ENCODE measurements at places on chromosomes 4 and X. TPM values are rescaled to one million over a fixed set of nuclear protein-coding genes. Genes with fewer than 3 reads are reported as not detected.
A peak's percentile ranks its signal among the peaks of the same experiment; 100 is the strongest.

Gene ADH1B
- 24.2 TPM for total RNA-seq

GRCh38 chr4:176475067-176475466 is 155.3 kb downstream of the SPCS3 start:
- no peaks in the 10 kb centered on the region for H3K4me1 ChIP-seq
- H3K4me3 ChIP-seq, result no peak overlapping the region
- H3K27me3 ChIP-seq, result no peaks in the 10 kb centered on the region

Gene CLGN
- 10.7 TPM for total RNA-seq

DNA sequence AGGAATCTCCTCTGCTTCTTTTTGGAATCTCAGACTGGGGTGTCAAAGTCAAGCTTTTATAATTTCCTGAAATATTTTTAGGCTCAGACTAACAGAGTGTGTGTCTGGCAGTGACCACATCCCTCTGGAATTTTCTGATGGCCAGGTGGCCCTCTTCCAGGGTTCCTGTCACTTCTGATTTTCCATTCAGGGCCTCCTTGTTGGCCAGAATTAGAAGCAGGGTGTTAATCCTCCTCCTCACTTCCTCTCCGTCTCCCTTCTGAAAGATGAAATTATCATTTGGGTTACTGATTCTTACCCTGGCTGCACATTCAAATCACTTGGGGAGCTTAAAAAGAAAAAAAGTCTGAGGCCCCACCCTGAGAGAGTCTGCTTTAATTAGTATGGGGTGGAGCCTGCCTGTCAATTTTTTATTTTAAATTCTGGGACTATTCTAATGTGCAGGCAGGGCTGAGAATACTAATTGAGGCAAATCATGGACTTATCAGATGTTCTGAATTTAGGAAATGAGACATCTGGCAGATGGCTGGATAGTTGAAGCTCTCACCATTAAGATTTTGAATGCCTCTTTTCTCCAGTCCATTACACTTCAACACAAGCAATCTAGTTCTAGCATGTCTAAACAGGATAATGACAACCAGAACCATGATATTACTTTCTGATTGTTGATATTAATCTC is 43.2 kb downstream of the HAND2 start:
- peaks cover 8% of the 10 kb centered on the region for H3K4me1 ChIP-seq
- no peak for DNase-seq
- no peaks in the 10 kb centered on the region for H3K27me3 ChIP-seq
- no peak overlapping the region for H3K4me3 ChIP-seq

DNA sequence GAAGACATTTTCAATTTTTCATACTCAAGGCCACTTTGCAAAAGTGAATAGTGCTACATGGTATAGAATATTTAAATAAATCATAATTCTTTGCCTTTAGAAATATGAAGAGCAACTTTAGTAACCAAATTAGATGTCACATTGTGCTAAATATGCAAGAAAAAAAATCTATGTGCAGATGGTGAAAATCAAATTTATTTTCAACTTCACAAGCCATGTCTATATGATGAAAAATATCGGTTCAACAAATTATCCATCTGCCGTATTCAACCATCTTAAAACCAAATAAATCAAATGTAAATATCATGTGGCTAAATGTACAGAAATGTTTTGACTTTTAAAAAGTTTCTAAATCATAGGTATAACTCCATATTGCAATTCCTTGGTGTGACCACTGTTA is 398.2 kb downstream of the PABPC4L start:
- no peak for DNase-seq
- H3K4me1 ChIP-seq, result no peaks in the 10 kb centered on the region
- no peaks in the 10 kb centered on the region for H3K27me3 ChIP-seq
- no peak overlapping the region for H3K27ac ChIP-seq
- H3K4me3 ChIP-seq, result no peak overlapping the region
- no peaks in the 10 kb centered on the region for H3K36me3 ChIP-seq

Gene KLHL5
- total RNA-seq, result 59.2 TPM

GRCh38 chr4:2267320-2267811 is 5.5 kb upstream of the MXD4 start:
- H3K27me3 ChIP-seq, result no peaks in the 10 kb centered on the region
- peaks cover 8% of the 10 kb centered on the region for H3K4me1 ChIP-seq
- no peak overlapping the region for H3K4me3 ChIP-seq
- no peak overlapping the region for H3K27ac ChIP-seq

DNA sequence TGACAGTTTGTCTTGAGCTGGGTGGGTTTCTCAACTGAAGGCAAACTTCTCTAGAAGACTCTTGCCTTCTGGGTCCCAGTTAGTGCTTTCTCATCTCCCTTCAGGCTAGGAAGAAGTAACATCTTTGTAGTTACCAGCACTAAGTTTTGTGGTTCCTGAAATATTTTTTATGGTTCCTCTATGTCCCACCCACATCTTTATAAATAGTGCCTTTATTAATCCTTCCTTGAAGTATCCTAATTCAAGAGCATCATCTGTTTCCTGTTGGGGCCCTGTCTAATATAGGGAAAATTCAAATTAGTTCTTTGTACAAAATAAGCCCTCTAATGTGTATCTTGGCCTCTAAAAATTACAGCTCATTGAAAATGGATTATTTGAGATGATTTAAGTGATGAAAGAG is 147.4 kb upstream of the MAOA start:
- peaks cover 73% of the 10 kb centered on the region for H3K27me3 ChIP-seq
- no peak overlapping the region for H3K27ac ChIP-seq
- no peak overlapping the region for H3K4me3 ChIP-seq
- no peaks in the 10 kb centered on the region for H3K36me3 ChIP-seq
- no peak for DNase-seq

DNA sequence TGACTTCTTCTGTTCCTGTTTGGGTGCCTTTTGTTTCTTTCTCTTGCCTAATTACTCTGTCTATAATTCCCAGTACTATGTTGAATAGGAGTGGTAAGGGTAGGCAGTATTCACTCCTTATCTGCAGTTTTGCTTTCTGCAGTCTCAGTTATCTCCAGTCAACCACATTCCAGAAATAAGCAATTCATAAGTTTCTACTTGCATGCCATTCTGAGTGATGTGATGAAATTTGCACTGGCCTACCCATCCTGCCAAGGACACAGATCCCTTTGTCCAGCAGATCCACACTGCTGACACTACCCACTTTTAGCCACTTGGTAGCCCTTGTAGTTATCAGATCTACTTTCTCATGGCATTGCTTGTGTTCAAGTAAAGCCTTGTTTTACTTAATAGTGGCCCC is 971.6 kb upstream of the INTU start:
- no peaks in the 10 kb centered on the region for H3K4me1 ChIP-seq
- no peak overlapping the region for H3K27ac ChIP-seq
- H3K27me3 ChIP-seq, result no peaks in the 10 kb centered on the region
- H3K36me3 ChIP-seq, result no peaks in the 10 kb centered on the region

- no peaks in the 10 kb centered on the region for H3K27me3 ChIP-seq
- no peaks in the 10 kb centered on the region for H3K36me3 ChIP-seq
Measured at GRCh38 chr4:174365018-174365587, 81.4 kb downstream of the CEP44 start.

Gene STBD1
- 3.7 TPM for total RNA-seq

GRCh38 chrX:154505734-154506133 is 10.3 kb downstream of the FAM3A start:
- H3K36me3 ChIP-seq, result peaks cover 13% of the 10 kb centered on the region
- peak; percentile 57 for DNase-seq
- peaks cover 21% of the 10 kb centered on the region for H3K27me3 ChIP-seq

- peaks cover 50% of the 10 kb centered on the region for H3K27me3 ChIP-seq
- H3K4me3 ChIP-seq, result no peak overlapping the region
- H3K4me1 ChIP-seq, result no peaks in the 10 kb centered on the region
- H3K27ac ChIP-seq, result no peak overlapping the region
- no peak for DNase-seq
- no peaks in the 10 kb centered on the region for H3K36me3 ChIP-seq
Measured at GRCh38 chrX:19630776-19631707, 115.7 kb upstream of the MAP3K15 start.

DNA sequence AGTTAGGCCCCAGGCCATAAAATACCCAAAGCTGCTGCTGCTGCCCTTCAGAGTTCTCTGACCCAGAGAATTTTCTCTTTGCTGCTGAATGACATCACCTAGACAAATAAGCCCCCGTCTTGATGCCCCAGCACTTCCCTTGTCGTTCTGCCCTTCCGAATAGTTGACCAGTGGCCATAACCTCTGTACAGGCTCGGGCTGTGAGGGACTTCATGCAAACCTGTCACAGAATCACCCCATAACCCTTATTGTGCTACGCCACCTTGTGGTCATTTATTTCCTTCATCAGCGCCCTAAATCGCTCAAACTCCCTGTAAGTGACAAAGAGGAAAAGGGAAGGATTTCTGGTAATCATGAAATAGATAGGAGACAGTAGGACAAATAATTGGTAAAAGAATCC is 18.8 kb downstream of the SPACA5 start:
- H3K4me1 ChIP-seq, result peaks cover 5% of the 10 kb centered on the region
- no peaks in the 10 kb centered on the region for H3K36me3 ChIP-seq
- no peaks in the 10 kb centered on the region for H3K27me3 ChIP-seq
- DNase-seq, result peak; percentile 76
- no peak overlapping the region for H3K27ac ChIP-seq

GRCh38 chr4:41865306-41865980 is 69.8 kb upstream of the TMEM33 start:
- no peak for DNase-seq
- H3K4me1 ChIP-seq, result no peaks in the 10 kb centered on the region
- H3K27me3 ChIP-seq, result no peaks in the 10 kb centered on the region
- H3K4me3 ChIP-seq, result no peak overlapping the region
- no peak overlapping the region for H3K27ac ChIP-seq

Gene CEP135
- 12.4 TPM for total RNA-seq

DNA sequence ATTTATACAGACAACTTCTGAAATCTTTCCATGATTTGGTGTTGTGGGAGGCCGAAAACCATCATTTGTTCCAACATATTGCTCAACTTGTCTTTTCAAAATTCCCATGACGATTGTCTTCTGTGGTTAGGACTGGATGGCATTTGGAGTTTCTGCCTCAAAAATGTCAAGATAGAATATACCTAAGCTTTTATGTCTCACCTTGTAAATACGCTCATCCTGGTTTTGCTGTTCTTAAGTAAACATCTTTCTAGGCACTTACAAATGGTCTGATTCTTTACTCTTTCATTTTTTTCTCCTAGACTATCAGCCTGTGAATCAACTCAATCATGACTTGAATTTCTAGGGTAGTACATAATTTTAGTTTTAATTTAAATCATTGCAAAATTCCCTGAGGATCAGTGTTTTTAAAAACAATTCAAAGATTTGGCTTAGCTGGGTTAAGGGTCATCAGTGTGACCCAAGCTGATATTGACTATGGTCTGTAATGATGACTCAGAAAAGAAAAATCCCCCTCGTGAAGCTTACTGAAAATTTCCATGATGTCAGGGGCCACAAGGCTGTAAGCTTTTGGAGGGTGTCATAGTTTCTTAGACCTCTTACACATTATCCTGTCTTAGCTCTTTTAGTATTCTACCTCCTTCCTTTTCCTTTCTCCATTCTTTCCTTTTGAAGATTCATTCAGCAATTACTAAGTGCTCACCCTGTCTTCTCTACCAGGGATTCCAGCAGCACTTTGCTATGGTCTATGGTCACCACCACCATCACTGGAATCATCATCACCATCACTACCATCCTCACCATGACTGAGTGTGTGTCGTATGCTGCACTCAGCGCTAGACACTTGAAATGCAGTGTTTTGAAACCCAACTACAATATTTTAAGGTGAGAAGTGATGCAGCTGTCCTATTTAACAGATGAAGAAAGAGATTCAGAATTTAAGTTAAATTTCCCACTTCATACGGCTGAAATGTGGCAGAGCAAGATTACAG is 124.4 kb downstream of the CPE start:
- peak overlapping the region; percentile 2 for H3K4me3 ChIP-seq
- DNase-seq, result peak; percentile 44
- no peaks in the 10 kb centered on the region for H3K36me3 ChIP-seq
- peak overlapping the region; percentile 71 for H3K27ac ChIP-seq

GRCh38 chrX:55546956-55547355 is 57.3 kb upstream of the USP51 start:
- H3K4me1 ChIP-seq, result no peaks in the 10 kb centered on the region
- H3K27ac ChIP-seq, result no peak overlapping the region
- peaks cover 10% of the 10 kb centered on the region for H3K27me3 ChIP-seq
- no peak overlapping the region for H3K4me3 ChIP-seq

GRCh38 chrX:46577221-46578005 is 3.8 kb downstream of the CHST7 start:
- H3K4me1 ChIP-seq, result peaks cover 5% of the 10 kb centered on the region
- no peak for DNase-seq
- H3K27me3 ChIP-seq, result peaks cover 32% of the 10 kb centered on the region
- H3K4me3 ChIP-seq, result no peak overlapping the region
- H3K27ac ChIP-seq, result no peak overlapping the region
- no peaks in the 10 kb centered on the region for H3K36me3 ChIP-seq

- H3K4me1 ChIP-seq, result peaks cover 5% of the 10 kb centered on the region
- no peaks in the 10 kb centered on the region for H3K27me3 ChIP-seq
- no peaks in the 10 kb centered on the region for H3K36me3 ChIP-seq
- H3K27ac ChIP-seq, result no peak overlapping the region
- no peak overlapping the region for H3K4me3 ChIP-seq
Measured at GRCh38 chr4:92433272-92433758, 129.5 kb downstream of the GRID2 start.

Gene SYTL5
- not detected for total RNA-seq

DNA sequence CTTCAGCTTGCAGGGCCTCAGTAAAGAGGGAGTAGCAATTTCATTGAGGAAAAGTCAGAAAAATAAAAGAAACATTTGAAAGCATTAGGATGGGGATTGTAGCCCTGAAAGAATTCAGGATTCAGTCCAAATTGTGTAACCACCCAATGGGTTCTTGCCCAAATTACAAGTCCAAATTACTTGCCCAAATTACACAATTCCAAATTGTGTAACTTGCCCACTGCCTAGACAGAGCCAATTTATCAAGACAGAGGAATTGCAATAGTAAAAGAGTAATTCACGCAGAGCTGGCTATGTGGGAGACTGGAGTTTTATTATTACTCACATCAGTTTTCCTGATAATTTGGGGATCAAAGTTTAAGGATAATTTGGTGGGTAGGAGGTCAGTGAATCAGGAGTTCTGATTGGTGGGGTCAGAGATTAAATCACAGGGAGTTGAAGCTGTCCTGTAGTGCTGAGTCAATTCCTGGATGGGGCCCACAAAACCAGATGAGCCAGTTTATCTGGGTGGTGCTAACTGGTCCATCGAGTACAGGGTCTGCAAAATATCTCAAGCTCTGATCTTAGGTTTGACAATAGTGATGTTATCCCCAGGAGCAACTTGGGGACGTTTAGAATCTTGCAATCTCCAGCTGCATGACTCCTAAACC is 18.1 kb upstream of the PAGE5 start:
- H3K27me3 ChIP-seq, result peaks cover 24% of the 10 kb centered on the region
- peak; percentile 62 for DNase-seq
- peak overlapping the region; percentile 46 for H3K27ac ChIP-seq
- no peaks in the 10 kb centered on the region for H3K36me3 ChIP-seq
- H3K4me1 ChIP-seq, result peaks cover 12% of the 10 kb centered on the region

DNA sequence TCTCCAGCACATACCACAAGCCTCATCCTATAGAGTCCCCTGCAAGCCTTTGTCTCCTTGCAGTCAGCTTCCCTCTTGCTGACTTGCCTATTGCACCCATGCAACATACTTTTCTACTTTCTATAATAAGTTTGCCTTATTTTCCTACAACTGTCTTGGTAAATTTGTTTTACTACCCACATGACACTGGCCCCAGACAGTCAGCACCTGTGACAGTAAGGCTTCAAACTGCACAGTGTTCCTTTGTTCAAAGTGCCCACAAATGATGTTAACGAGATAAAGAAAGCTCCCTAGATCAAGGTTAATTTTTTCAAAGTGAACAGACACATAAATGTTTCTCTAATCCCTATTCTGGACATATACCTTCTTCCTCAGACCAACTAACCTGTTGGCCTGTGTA is 529.1 kb upstream of the PCDH10 start:
- no peak overlapping the region for H3K4me3 ChIP-seq
- no peaks in the 10 kb centered on the region for H3K4me1 ChIP-seq
- H3K27ac ChIP-seq, result no peak overlapping the region
- H3K36me3 ChIP-seq, result peaks cover 7% of the 10 kb centered on the region
- H3K27me3 ChIP-seq, result no peaks in the 10 kb centered on the region

All from MCF 10A (cell line).